ENCODE measurements at places on chromosomes 7 and 10. TPM values are rescaled to one million over a fixed set of nuclear protein-coding genes. Genes with fewer than 3 reads are reported as not detected.

SLC29A4 gene
- 2.9 TPM for total RNA-seq

GSTO2 gene
- total RNA-seq: 1.1 TPM

NPSR1 gene
- total RNA-seq: not detected

SEMA3D gene
- total RNA-seq: 1.3 TPM

CLCN1 gene
- total RNA-seq: not detected

SPACDR gene
- total RNA-seq: not detected

SKIDA1 gene
- total RNA-seq: 6.3 TPM

SUGCT gene
- total RNA-seq: 6.5 TPM

AGMO gene
- total RNA-seq: 0.15 TPM

GPER1 gene
- total RNA-seq: 4.8 TPM

ACSM6 gene
- not detected for total RNA-seq

FAM25G gene
- total RNA-seq: not detected

SPAG6 gene
- total RNA-seq: not detected

CLDN3 gene
- total RNA-seq: not detected

CCDC186 gene
- 20.7 TPM for total RNA-seq

RBM33 gene
- total RNA-seq: 38.0 TPM

PAX2 gene
- total RNA-seq: not detected

CDK14 gene
- 59.6 TPM for total RNA-seq

NUDT13 gene
- 1.9 TPM for total RNA-seq

TEX36 gene
- total RNA-seq: not detected

SPDYE5 gene
- not detected for total RNA-seq

CNTNAP2 gene
- total RNA-seq: 0.88 TPM

FBXL15 gene
- total RNA-seq: 14.0 TPM

OR6B1 gene
- not detected for total RNA-seq

GLUD1 gene
- total RNA-seq: 94.5 TPM

BHLHA15 gene
- 0.57 TPM for total RNA-seq

SPDYE11 gene
- total RNA-seq: not detected

Measured in right cardiac atrium (tissue), 5 donors.